ENCODE measurements at places on chromosomes 12 and 14.

DNA sequence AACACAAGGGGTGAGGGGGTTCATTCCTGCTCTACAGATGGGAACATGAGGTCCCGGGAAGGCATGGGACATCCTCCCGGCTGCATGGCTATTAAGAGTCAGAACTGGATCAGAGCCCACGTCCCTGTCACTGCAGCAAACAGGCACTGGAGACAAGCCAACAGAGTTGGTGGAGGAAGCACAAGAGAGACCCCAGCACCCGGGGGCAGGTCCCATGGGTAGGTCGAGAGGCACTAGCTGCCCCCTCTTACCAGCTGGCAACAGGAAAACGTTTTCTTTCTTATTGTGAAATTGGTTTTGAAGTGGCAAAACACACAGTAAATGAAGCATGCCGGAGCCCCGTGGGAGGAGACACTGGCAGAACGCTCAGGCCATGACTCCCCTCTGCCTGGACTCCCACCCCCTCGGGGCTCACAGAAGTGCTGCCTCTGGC, 43.6 kb downstream of the SYNE3 start:
- DNase-seq, result no peak

GRCh38 chr12:112199136-112199535, 73.8 kb downstream of the TRAFD1 start:
- no peak for DNase-seq

DNA sequence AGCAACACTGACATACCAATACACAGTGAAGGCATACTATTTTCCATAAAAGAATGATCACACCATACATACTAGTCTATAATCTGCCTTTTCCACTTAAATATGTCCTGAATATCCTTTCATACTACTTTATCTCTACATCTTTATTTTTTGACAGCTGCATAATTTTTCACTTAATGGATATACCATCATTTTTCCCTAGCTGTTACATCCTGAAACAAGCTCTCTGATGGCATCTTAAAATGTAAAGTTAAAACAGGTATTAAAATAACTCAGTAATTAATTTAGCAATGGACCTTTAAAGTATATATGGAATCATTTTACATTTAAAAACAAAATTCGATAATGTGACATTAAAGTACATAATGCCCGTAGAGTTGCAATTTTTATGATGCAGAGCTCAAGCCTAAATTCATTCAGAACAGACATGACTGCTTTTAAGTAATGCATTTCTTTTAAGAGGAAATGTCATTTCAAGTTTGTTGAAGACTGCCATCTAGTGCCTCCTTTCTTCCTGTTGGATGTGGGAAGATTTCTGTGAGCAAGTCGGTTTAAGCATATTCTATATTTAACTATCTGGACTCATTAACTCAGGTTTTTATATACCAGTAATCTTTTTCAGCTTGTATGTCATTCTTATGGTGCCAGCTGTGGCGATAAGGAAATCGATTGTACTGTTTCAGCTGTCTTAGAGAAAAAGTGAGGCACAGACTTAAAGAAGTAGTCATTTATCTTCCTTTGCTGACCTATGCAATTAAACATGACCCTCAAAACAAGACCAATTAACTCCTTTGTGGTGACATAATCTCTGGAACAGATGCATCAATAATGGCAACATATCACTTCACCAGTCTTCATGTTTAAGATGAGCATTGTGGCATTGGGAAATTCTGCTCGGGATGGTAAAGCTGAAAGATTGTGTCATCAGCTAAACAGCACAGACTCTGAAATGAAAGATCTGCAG, 20.3 kb downstream of the PRICKLE1 start:
- DNase-seq, result peak; percentile 61

DNA sequence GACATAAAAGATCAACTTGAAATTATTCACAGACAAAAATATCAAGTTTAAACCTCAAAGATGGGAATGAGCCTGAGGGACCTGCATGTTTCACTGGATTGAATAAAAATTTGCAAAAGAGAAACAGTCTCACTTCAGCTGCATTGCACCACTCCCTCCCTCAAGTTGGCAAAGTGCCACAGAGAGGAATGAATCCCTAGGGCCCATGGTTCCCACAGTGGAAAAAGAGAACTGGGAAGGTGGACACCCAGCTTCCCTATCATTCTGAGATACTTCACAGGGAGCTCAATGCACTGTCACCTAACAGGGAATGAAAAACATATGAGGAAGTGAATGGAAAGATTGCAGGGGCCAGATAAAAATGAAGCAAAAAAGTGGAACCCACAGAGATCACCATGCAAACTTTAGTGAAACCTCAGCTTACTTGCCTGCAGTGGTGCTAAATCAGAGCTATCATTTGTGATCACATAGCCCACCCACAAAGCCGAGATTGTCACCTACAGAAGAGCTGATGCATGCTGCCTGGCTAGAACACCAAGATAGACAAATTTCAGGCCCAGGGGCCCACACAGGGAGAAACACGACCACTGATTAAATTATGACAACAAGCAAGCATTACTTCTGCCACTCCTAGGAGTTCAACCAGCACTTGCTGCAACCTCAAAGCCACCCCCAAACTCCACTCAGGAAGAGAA, 911.3 kb downstream of the LRFN5 start:
- no peak for DNase-seq

DNA sequence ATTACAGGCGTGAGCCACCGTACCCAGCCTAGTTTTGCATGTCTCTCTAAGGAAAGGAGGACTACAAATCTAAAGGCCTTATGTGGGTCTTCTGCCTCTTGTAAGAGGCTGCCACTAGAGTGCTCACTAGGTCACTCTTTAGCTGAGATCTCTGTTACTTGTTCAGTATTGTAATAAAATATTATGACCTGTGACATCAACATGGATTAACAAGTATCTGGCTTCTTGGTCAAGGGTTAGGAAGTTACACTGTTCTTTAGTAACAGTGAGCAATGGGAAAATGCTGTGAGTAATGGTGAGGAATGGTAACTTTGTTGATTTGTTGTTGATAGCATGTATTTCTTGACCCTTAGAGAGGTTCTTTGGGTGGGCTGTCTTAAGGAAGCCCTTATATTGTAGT, 50.5 kb downstream of the ERC1 start:
- no peak for DNase-seq

GRCh38 chr14:101097109-101097793, 193.7 kb upstream of the RTL1 start:
- no peak for DNase-seq

DNA sequence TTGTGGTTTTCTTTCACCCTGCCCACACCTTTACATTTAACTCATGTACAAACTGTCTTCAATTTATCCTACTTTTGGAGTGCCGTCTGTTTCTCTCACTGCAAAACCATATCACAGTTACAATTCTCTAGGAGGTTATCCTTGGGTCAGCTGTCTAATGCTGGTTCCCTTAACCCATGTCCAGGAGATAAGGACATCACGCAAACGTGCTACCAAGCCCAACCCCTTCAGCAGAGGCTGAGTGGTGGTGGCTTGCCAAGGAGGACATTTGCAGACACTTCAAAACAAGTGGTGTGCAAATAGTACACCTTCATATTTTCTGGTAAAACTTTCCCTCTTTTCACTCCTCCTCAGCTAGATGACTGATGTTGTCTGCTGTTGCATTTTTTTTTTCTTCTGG, 167.9 kb downstream of the PAX9 start:
- no peak for DNase-seq

GRCh38 chr12:60231303-60231702, 635.5 kb downstream of the SLC16A7 start:
- DNase-seq, result no peak

- peak; percentile 6 for DNase-seq
These were observed 149.2 kb upstream of the FBXO33 start for GRCh38 chr14:39581474-39581873.

DNA sequence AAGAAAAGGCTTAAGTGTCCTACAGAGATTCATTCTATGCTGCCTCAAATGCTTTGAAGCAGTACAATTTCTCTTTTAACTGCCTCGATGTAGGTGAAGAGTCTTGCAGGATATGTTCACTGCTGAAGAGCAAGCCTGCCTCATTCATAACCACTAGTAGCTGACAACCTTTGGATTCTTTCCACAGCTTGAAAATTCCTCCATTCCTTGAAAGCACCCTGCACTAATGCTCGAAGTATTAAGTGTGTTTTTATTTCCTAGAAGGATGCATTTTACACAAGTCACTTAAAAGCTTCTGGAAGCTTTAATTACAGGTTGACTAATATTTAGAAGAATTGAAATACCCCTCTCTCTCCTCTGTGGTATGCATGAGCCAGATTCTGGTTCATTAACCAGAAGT, 429.4 kb downstream of the DIO2 start:
- DNase-seq, result no peak

DNA sequence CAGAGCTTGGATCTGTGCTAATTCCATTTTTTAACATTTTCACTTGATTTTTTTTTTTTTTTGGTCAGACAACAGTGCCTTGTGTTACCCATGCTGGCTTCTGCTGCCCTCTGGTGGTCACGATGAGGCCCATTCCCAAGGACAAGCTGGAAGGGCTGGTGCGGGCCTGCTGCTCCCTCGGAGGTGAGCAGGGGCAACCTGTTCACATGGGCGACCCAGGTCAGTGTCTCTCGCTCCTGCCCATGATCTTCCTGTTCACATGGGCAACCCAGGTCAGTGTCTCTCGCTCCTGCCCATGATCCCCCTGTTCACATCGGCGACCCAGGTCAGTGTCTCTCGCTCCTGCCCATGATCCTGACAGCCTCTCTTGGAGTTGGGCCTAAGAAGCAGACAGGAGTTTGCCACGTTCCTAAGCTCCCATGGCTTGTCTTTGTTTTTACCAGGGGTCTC, 59.4 kb downstream of the DGLUCY start:
- peak; percentile 85 for DNase-seq

DNA sequence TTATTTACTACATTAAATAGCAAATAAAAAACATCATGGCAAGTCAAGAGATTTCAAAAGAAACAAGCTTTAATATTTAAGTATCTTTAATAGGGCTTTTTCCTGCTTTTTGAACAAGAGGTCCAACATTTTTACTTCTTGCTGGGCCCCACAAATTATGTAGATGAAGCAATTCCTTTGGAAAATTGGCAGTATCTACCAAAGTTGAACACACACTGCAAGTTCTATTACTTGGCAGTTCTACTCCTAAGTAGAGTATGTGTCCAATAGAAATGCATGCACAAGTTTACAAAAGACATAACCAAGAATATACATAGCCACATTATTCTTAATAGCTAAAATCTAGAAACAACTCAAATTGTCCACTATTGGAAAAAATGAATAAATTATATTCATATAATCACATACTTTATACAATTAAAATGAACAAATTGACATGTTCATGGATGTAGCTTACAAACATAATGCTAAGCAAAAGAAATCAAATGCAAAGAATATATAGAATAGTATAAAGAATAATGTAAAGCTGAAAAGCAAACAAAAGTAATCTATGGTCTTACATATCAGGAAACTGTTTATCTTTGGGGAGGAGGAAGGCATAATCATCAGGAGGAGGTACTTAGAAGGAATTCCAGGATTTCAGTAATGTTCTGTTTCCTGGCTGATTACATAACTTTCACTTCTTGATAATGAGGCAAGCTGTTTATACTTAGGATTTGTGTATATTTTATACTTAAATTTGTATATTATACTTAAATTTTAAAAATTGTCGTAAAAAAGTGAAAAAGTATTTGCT, 6.5 kb upstream of the TMBIM4 start:
- no peak for DNase-seq
